ENCODE measurements at places on chromosomes 13 and 19.

GRCh38 chr19:4362101-4362828 is 18.9 kb downstream of the MPND start:
- no peak for DNase-seq

- no peak for DNase-seq
Measured at GRCh38 chr13:21039097-21039800, 22.1 kb downstream of the LATS2 start.

DNA sequence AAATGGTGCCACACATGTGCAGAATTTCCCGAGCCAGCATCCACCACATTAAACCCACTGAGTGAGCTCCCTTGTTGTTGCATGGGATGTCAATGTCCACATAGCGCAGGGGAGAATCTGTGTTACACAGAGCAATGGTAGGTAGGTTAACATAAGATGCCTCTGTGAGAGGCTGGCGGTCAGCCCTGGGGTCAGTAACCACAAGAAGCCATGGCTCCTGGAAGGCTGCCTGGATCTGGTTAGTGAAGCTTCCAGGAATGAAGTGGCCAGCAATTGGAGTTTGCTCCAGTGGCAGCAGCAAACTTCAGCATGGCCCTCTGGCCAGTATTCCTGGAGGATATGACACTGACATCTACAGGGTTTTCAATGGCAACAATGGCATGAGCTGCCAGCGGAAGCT is 37.0 kb upstream of the PCDH9 start:
- DNase-seq, result no peak

GRCh38 chr13:20383058-20383457 is 142.6 kb downstream of the CRYL1 start:
- no peak for DNase-seq

DNA sequence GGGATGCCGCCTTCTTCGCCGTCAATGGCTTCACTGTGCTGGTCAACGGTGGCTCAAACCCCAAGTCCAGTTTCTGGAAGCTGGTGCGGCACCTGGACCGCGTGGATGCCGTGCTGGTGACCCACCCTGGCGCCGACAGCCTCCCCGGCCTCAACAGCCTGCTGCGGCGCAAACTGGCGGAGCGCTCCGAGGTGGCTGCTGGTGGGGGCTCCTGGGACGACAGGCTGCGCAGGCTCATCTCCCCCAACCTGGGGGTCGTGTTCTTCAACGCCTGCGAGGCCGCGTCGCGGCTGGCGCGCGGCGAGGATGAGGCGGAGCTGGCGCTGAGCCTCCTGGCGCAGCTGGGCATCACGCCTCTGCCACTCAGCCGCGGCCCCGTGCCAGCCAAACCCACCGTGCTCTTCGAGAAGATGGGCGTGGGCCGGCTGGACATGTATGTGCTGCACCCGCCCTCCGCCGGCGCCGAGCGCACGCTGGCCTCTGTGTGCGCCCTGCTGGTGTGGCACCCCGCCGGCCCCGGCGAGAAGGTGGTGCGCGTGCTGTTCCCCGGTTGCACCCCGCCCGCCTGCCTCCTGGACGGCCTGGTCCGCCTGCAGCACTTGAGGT is 7.0 kb downstream of the MAP1S start:
- DNase-seq, result no peak
